ENCODE measurements at places on chromosomes 1 and 21. TPM values are rescaled to one million over a fixed set of nuclear protein-coding genes. Genes with fewer than 3 reads are reported as not detected.

SGIP1 gene
- total RNA-seq, result 5.0 TPM

CLEC20A gene
- not detected for total RNA-seq

SEC16B gene
- 3.5 TPM for total RNA-seq

PM20D1 gene
- 2.2 TPM for total RNA-seq

DNAJC16 gene
- 22.6 TPM for total RNA-seq

GRCh38 chr1:116131170-116131569 is 20.0 kb downstream of the MAB21L3 start:
- no peak for DNase-seq

DNA sequence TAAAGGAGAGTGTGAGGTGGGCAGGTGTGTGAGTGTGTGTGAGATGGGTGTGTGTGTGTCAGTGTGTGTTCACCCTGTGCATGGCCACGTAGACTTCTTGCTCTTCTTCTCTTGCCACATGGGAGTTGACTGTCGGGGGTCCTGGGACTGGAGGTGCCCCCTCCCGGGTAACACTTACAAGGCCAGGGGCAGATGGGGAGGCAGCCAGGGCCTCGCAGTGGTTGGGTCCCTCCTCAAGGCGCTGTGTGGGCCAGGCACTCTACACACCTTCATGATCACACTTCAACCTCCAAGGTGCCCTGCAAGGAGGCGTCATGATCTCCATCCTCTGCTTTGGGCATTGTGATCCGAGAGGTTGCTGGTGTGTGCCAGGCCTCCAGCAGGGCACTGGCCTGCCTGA is 2.3 kb downstream of the PLA2G2F start:
- no peak for DNase-seq

DNA sequence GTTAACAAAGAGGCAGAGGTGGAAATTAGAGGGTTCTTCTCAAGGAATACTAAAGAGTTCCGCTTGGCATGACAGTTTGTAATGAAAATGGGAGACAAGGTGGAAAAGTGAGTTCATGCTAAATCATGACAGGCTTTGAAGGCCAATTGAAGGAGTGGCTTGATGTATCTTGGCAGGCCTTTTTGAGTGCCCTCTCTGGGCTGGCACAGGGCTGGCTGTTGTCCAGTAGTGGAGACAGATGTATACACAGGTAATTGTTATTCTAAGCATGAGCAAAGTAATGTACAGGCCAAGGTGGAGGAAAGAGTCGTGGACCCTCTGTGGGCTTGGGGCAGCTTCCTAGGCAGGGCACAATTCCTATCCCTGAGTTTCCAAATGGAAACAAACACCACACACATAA is 196.7 kb upstream of the GALNT2 start:
- DNase-seq, result no peak

DNA sequence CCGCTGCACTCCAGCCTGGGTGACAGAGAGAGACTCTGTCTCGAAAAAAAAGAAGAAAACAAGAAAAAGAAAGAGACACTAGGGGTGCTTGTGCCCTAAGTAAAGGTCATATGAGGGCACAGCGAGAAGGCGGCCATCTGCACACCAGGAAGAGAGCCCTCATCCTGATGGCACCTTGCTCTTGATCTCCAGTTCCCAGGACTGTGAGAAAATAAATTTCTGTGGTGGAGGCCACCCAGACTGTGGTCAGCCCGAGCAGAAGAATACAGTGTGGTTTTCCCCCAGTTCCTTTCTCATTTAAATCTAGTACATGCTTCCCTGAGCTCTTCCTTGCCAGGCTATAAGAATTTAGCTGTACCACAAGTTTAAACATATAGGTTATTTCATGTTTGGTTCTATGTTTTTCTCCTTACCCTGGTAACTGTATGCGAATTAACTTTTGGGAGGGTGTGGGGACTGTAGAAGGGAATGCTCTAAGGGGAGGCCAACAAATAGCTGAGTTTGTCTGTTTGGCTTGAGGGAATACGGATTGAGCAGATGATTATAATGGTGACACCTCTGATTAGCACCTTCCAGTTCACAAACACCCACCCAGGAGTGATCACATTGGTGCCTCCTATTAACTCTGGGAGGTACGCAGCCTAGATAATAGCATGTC is 119.6 kb upstream of the ERRFI1 start:
- DNase-seq, result no peak

- DNase-seq, result no peak
Observed at GRCh38 chr1:60265560-60266535, 192.3 kb upstream of the C1orf87 start.

DNA sequence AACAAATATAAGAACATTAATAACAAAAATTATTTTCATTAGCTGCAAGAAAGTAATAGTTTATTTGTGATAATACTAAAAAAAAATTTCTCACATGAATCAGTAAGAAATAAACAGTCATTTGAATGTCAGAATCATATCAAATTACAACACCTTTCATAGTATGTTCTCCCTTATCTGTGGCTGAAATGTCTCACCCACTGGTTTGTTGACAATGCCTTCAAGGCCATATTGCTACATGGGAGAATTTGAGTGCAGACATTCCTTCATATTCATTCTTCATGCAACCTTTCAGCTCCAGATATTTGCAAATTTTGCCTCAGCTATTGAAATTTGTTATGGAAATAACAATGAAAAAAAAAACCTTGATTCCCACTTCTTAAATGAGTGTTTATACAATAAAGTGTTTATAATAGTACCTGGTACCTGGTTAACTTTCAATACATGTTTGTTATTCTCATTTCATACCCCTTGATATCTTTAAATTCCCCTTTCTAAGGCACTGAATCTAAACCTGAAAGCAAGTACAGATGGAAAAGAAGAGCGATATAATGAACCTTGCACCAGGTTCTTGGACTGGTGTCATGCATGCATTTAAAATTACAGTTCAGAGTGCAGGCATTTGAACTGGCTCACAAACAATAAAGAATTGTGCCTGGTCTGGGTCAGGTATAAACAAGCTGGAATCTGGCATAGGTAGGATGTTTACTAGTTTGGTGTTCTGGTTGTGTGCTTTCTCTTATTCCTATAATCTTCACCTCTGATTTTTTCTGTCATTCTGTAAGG is 242.2 kb upstream of the ADGRL2 start:
- DNase-seq, result no peak

- peak; percentile 84 for DNase-seq
Observed at GRCh38 chr1:10726355-10726754, 70.1 kb downstream of the CASZ1 start.

GRCh38 chr1:67601539-67601938 is 83.5 kb upstream of the GADD45A start:
- no peak for DNase-seq

GRCh38 chr1:55927702-55928290 is 651.6 kb downstream of the PLPP3 start:
- DNase-seq, result no peak

DNA sequence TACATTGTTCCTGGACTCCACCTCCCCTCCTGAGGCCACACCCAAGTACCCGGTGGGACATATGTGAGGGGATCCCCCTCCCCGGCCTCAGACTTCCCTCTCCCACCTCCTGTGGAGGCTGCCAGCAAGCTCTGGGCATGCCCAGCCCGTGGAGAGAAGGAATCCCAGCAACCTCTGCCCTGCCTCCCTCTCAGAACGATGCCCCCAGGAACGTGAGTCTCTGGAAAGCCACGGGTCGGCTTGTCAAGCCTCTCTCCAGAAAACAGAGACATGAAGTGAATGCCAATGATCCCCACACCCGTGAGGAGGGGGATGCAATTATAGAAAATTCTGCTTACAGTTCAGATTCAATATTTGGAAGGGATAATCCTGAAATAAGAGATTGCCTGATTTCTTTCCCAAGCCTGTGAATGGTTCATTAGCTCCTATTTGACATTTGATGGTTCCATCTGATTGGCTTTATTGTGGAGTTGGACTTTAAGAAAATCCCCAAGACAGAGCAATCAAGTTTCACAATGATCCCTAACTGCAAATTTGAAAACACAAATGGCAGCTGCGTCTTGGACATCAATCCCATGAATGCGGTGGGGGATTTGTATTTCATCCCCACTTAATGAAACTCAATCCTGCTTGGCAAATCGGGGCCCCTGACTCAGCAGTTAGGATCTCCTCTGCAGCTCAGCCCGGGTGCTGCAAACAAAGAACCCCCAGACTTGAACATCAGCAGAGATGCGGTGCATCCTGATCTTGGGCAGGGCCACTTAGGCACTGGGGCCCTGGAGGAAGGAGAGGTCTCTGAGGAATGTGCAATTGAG is 9.1 kb upstream of the GUCA2B start:
- DNase-seq, result no peak

- no peak for DNase-seq
Observed at GRCh38 chr1:64884261-64885040, 81.9 kb downstream of the JAK1 start.

DNA sequence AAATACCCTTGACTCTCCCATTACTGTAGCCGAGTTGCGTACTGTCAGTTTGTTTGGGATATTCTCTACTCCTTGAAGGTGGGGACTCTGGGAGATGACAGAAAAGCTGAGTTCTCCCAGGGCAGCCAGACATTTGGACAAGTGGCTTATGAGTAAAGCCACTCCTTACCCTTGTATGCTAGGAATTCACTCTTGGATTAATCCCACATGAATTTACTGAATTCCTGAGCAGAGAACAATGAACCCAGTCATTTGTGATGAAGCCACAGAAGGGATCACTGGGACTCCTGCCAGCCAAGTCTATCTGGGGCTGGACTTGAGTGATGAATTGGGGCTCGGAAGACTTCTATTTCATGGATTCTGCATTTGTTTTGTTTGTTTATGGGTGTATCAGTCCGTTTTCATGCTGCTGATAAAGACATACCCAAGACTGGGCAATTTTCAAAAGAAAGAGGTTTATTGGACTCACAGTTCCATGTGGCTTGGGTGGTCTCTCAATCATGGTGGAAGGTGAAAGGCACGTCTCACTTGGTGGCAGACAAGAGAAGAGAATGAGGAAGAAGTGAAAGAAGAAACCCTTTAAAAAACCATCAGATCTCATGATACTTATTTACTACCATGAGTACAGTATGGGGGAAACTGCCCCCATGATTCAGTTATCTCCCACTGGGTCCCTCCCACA is 25.1 kb downstream of the C1orf116 start:
- DNase-seq, result no peak

DNA sequence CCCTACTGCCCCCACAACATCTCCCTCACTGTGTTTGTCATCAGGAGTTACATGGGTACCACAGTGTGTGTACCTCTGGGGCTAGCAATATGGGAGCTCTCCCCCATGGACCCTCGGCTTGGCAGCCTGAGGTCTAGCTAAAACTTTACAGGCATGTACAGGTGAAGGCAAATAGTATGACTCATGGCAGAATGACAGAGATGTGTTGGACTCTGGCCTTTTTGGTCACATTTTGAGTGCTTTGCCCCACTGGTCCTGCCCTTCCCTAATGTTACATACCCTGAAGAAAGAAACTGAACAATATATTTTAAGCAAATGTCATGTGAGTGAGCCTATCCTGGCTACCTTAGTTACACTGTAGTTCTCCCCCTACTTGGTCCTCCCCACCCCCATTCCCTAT is 124.0 kb downstream of the NGF start:
- no peak for DNase-seq

DNA sequence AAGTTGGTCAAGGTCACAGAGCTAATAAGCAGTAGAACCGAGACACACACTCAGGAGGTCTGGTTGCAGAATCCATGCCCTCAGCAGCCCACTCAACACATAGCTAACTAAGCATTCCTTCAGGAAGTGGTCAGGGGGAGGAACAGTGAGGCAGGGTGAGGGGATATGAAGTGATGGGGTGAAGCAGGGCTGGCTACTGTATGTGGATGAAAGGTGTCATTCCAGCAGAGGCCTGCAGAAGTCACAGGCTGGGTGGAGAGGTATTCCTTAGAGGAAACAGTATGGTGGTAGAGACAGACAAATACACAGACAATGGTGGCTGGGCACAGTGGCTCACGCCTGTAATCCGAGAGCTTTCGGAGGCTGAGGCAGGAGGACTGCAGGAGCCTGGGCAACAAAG is 14.1 kb downstream of the TMCO4 start:
- DNase-seq, result no peak

DNA sequence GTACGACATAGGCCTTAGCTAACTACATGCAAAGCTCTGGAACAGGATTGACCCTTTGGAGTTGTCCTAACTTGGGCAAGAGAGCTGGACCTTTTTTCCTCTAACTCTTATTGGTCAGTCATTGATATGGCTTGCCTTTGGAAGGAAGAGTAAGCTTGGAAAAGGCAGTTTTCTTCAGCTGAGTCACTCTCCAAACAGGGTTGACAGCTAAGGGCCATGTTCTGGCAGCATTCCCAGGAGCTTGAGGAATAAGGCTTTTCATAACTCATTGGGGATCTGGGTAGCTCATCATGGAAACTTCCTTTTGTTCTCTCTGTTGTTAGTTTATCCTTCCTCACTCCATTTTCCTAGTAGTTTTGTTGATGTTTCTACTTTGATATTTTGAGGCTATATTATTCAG is 14.5 kb upstream of the ERRFI1 start:
- peak; percentile 66 for DNase-seq

DNA sequence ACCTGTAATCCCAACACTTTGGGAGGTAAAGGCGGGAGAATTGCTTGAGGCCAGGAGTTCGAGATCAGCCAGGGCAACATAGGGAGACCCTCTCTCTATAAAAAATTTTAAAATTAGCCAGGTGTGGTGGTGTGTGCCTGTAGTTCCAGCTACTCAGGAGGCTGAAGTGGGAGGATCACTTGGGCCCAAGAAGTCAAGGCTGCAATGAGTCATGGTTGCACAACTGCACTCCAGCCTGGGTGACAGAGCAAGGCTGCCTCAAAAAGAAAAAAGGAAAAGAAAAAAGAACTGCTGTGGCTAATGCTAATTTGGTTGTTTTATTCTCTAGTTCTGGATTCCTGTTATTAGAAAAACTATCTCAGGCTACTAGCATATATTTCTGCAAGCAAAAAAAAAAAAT is 29.8 kb downstream of the DBT start:
- no peak for DNase-seq

DNA sequence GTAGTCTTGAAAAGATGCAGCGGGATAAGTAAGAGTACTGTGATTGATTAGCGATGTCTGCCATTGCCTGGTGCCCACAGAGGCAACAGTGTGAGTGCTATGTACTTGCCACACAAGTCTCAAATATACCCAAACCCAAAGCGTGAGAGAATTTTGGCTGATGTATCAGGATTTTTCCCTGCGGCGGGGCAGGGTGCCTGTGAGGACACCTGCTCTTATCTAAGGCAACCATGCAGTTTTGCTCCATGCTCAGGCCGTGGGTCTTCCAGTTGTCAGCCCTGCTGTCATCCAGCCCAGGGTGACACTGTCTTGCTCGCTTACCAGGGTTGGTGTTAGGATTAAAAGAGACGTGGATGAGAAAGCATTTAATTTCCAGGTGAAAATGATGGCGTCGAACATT is 202.7 kb downstream of the PTPRU start:
- DNase-seq, result no peak

DNA sequence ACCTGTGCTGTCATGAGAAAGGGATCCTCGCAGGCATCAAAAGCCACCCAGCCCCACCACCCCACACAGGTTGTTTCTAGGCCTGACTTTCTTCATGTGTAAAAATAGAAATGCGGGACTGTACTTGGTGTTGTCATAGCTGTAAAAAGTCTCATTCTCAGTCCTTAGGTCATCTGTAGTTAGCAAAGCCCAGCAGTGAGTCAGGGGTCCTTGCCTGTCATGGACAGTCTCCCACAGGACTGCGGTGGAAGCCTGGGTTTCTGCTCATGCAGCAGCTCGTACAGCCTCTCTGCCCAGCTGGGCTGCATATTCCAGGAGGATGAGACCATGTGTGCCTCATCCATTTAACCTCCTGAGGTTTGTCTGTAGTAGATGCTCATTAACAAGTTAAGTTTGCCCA is 58.2 kb downstream of the MRPS6 start:
- no peak for DNase-seq

All from right cardiac atrium (tissue), 5 donors.